H7 (cell line): ENCODE measurements at places on chromosomes 11 and 22. TPM values are rescaled to one million over a fixed set of nuclear protein-coding genes. Genes with fewer than 3 reads are reported as not detected.
A peak's percentile ranks its signal among the peaks of the same experiment; 100 is the strongest.

GRCh38 chr11:11387207-11387606 lies 34.2 kb upstream of the CSNK2A3 start:
- no peak for DNase-seq

Gene MUC6
- not detected in 2 replicates for total RNA-seq

- DNase-seq = no peak
Observed at GRCh38 chr11:21604564-21604963, 588.3 kb upstream of the ANO5 start.

DNA sequence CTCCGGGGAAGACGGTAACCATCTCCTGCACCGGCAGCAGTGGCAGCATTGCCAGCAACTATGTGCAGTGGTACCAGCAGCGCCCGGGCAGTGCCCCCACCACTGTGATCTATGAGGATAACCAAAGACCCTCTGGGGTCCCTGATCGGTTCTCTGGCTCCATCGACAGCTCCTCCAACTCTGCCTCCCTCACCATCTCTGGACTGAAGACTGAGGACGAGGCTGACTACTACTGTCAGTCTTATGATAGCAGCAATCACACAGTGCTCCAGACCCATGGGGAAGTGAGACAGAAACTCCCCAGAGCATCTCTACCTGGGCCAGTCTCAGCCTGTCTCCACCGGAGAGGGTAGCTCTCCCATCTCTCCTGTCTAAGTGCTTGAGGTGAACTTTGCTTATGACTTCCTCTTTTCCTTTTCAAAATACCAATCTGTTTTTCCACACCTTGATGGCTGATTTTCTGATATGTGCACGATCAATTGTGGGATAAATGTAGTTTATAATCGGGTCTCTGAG lies 48.5 kb upstream of the VPREB1 start:
- DNase-seq = no peak

GRCh38 chr11:35321532-35322317 lies 97.6 kb downstream of the SLC1A2 start:
- DNase-seq = no peak

Gene OR4C45
- not detected in 2 replicates for total RNA-seq

GRCh38 chr11:126700768-126701519 lies 299.6 kb downstream of the KIRREL3 start:
- no peak for DNase-seq

DNA sequence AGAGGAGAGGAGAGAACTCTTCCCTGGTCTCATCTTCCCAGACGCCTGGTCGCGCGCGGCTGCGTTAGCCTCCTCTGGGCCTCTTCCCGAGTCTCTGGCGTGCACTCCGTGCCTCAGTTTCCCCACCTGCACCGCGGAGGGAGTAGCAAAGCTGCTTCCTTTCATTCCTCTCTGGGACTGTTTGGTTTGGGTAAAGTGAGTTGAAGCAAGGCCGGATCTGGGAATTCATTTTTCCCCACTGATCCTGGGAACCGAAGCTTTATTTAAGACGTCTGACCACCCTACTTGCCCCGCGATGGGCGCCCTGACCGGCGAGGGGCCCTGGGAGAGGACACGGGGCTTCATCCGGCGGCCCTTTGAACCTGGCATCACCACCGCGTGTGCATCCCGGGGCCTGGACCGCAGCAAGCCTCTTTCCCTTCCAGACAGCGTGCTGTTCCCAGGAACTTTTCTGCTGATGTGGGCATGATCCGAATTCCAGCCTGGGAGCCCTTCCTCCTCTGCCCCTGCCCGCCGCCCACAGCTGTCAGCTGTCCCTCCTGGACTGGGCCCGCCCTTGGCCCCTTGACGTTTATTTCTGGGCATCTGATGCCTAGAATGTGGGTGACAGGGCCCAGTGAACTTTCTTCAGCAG lies 758 bp downstream of the LDLRAD3 start:
- DNase-seq = peak; percentile 63

DNA sequence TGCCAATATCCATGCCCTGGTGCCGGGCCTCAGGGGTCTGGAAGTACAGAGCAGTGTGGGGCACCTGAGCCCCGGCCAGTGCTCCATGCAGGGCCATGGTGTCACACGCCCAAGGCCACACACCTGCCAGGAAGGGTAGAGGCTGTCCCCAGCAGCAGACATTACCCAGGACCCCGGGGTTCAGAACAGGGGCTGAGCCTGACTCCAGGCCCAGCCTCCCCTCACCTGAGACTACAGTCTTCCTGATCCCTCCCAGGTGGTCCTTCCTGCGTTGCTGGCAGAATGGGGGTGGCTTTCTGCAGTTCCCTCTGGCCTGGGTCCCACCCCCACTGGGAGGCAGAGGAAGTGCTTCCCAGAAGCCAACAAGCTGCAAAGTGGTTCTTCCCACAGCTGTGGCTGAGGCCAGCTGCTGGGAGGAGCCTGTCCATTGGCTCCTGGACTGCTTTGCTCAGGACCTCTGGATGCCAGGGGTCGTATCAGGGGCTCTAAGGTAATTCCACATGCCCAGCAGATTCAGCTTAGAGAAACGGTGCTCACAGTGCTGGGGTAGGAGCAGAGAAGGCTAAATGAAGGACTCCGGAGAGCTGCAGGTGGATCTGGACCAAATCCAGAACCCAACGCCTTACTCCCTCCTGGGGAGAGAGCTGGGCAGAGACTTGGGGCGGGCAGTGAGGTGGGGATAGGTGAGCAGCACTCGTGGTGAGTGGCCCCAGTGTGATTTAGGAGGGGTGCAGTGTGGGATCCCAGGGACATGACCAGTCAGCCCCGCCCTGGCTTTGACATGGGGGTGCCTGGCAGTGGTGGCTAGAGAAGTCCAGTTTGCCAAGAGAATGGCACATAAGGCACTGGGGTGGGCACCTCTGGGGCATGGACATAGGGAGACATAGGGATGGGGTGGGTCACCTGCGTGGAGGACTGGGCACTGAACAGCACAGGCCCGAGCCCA lies 12.6 kb downstream of the TCIRG1 start:
- peak; percentile 81 for DNase-seq

- no peak for DNase-seq
Observed at GRCh38 chr11:66417000-66417399, 3.8 kb upstream of the NPAS4 start.

GRCh38 chr11:47158242-47158641 lies 18.4 kb downstream of the ARFGAP2 start:
- no peak for DNase-seq

GRCh38 chr22:48090332-48090672 lies 1327.9 kb downstream of the TBC1D22A start:
- DNase-seq = no peak

- no peak for DNase-seq
Observed at GRCh38 chr11:82895437-82896091, 4.7 kb downstream of the PRCP start.

GRCh38 chr11:120441592-120441991 lies 70.0 kb upstream of the GRIK4 start:
- DNase-seq = no peak

DNA sequence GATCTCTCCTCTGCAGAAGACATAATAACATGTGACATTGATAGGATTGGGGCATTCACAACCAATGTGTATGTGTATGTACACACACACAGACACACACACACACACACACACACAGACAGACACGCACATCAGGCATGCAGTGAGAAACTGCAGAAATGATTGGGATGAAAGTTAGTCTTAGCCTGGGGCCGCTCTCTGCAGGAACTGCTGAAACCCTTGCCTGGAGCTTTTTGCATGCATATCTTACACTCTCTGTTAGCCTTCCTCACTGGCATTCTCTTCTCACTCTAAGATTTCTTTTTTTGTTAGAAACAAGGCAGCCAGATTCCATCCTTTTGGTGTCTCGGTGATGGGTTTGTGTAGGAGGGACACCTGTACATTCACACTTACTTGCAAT lies 337.9 kb downstream of the NELL1 start:
- no peak for DNase-seq

DNA sequence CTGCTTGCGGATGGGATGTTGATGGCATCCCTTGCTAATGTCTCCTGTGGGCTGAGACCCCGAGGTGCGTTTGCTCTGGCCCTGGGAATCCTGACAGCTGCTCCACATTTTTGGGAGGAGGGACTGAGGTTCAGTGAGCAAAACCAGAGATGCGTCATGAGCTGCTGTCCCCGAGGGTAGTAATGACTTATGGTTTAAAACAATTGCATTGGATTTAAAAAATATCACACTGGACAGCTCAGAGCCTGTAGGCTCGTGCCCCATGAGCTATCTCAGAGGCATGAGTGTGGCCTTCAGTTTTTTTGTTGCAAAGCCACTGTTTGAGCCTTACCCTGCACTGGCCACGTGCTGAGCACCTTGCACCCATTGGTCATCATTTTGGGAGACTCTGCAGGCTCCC lies 20.9 kb upstream of the PARVG start:
- DNase-seq = no peak

DNA sequence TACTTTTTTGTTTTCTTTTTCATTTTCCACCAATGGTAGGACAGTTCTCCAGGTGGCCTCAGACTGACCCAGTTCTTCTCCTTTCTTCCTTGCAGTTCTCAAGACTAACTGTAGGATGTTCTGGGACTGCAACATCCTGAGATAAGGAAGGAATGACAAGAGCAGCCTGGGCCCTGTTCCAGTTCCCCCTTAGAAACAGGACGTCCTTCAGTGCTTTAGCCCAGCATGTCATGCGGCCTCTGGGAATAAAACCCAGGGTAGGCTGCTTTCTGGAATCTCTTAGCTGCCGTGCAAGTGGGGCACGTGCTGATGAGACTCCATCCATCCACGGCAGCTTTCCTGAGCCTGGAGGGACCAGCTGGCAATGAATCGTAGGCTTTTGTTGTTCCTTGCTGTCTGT lies 24.0 kb upstream of the CADM1 start:
- DNase-seq = no peak

- DNase-seq = no peak
Observed at GRCh38 chr11:13215149-13215548, 62.4 kb upstream of the BMAL1 start.

GRCh38 chr11:100970283-100971164 lies 159.1 kb downstream of the PGR start:
- no peak for DNase-seq

Gene LINC01488
- total RNA-seq = not detected in 2 replicates

DNA sequence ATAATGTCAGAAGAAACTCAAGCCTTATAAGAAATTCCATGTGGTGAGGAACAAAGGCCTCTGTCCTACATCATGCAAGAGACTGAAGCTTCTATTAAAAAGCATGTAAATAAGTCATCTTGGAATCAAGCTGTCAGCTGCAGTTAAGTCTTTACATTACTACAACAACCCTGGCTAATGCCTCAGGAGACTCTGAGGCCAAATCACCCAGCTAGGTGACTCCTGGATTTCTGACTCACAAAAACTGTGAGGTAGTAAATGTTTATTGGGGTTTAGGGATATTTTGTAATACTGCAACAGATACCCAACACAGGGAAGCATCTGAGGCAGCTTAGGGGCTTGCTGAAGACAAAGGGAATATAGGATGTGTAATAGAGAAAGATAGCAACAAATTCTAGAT lies 89.6 kb downstream of the C11orf87 start:
- no peak for DNase-seq

DNA sequence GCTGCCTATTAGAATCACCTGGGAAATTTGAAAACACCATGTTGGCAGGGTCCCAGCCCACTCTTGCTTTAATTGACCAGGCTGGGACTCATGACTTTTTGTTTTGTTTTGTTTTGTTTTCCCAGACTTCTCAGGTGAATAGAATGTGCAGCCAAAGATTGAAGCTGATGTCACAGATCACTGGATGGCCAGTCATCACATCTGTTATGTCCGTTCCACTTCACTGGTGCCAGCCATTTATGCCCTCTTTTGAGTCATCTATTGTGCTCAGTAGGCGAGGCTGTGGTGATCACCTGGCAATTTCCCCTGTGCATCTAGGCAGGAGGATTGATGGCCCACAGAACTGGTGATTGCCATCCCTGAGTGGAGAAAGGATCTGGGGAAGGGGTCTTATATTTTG lies 297.3 kb downstream of the INSC start:
- DNase-seq = no peak

DNA sequence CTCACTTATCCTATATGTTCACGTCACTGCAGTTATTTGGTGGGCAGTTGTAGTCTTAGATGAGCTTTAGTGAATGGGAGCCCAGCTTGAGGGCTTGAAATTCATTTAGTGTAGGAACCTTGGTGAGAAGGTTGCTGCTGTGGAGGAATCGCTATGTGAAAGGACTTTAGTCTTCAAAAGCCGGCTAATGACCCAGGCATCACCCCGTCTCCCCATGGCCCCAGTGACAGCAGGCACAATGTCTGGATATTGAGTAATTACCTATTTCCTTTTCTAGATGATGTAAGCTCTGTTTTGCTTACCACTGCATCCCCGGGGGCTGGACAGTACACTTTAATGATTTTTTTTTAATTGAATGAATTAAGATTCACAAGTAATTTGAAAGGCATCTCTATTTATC lies 283.2 kb downstream of the ST3GAL4 start:
- DNase-seq = no peak

DNA sequence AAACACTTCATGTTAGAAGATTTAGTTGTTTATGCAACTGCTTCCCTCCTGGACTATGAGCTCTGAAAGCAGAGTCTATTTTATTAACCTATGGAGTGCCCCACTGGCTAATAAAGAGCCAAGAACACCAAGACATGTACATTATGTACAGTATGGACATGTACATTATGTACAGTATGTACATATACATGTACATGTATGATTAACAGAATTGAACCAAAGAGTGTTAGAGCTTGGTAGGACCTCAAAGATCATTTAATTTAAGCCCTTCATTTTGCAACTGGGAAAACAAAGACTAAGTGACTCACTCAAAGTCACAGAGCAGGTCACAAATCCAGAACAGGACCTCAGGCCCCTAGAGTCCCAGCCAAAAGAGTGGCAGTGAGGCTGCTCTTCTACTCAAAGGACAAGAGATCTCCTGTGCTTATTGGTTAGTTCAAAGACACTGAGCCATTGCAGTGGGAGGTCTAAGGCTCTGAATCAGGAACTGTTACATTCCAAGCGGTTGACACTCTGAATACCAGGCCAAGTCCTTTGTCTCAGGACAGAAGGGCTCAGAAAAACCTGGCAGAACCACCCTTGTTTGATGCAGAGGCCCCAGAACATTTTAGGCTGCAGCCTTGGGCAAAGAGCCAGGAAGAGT lies 103.8 kb downstream of the FAM168A start:
- peak; percentile 54 for DNase-seq

Gene FOLR1
- total RNA-seq = 0.41 and 1.3 TPM in 2 replicates

DNA sequence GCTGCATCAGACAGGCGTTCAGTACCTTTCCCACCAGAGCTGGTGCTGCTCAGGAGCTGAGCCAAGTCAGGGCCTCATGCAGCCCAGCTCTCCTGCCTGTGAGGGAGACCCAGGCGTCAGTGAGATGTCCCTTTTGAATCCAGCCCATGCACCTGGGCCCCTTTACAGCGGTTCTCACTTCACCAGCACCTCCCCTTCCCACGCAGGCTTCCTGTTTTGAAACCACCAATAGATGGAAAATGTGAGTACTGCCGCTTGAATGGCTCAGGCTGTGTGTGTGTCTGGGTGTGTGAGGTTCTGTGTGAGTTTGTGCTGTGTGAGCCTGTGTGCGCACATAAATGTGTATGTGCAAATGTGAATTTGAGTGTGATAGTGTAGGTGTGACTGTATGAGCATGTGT lies 88.4 kb downstream of the UBASH3B start:
- DNase-seq = no peak

DNA sequence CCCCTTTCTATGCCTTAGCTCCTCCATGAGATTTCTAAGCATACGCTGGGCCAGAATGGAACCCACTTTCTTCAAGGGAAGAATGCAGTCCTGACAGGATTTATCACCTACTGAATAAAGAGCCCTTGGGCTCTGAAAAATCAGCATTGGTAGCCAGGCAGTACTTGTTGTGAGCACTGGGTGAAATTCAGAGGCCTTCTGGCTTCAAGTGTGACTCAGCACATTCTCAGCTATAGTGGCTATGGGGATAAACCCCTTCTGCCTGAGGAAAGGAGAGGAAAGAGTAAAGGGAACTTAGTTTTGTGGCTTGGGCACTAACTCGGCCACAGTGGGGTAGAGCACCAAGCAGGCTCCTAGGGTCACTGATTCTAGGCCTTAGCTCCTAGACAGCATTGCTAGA lies 574.8 kb downstream of the JRKL start:
- DNase-seq = no peak
